SJCRH30 (cell line): ENCODE measurements at places on chromosomes 5 and 9. TPM values are rescaled to one million over a fixed set of nuclear protein-coding genes. Genes with fewer than 3 reads are reported as not detected.

The SPINK7 gene
- not detected in 2 replicates for total RNA-seq

GRCh38 chr5:32174011-32174870, at the start of gene GOLPH3:
GOLPH3 (minus strand) TSS chr5:32174319; CDS start chr5:32174034, 285 bp downstream.
- peak; percentile 93 for DNase-seq
- H3K36me3 ChIP-seq: peaks cover 23% of the 10 kb centered on the region
- H3K4me3 ChIP-seq: peak within 1 kb of the TSS; percentile 97
- H3K4me1 ChIP-seq: no peaks in the 10 kb centered on the region; the same call in 1 of the 2 replicates
- no peaks in the 10 kb centered on the region for H3K27me3 ChIP-seq
- H3K27ac ChIP-seq: peak within 1 kb of the TSS; percentile 93

- H3K27ac ChIP-seq: no peak overlapping the region
- no peak overlapping the region for H3K4me3 ChIP-seq
- H3K4me1 ChIP-seq: no peaks in the 10 kb centered on the region
- DNase-seq: no peak
- H3K36me3 ChIP-seq: no peaks in the 10 kb centered on the region
Observed at GRCh38 chr9:102855641-102856040, 139.5 kb upstream of the CYLC2 start.

The FBXO4 gene
- total RNA-seq: 5.6 TPM in 2 replicates

DNA sequence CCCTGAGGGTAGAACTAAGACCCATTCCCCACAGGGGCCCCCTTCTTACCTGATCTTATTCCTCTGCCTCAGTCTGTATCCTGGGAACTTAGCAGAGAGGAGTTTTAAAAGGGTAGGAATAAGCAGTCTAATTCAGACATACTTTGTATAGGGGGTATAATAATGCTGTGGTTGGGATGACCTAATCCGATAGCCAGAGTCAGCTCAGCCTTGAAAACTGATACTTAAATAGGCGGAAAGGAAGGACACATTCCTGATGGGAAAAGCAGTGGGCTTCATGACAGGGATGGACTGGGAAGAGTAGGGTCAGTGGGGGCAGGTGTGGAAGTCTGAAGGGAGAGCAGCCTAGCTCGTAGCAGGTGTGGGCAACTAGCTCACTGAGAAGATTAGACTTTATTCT, 52.2 kb upstream of the TESK1 start:
- H3K27ac ChIP-seq: peak overlapping the region; percentile 66
- no peak overlapping the region for H3K4me3 ChIP-seq
- H3K36me3 ChIP-seq: no peaks in the 10 kb centered on the region
- H3K27me3 ChIP-seq: no peaks in the 10 kb centered on the region
- peaks cover 16% of the 10 kb centered on the region for H3K4me1 ChIP-seq

The SLC25A2 gene
- 0.08 TPM in 1 of 2 replicates, not detected in the other for total RNA-seq

DNA sequence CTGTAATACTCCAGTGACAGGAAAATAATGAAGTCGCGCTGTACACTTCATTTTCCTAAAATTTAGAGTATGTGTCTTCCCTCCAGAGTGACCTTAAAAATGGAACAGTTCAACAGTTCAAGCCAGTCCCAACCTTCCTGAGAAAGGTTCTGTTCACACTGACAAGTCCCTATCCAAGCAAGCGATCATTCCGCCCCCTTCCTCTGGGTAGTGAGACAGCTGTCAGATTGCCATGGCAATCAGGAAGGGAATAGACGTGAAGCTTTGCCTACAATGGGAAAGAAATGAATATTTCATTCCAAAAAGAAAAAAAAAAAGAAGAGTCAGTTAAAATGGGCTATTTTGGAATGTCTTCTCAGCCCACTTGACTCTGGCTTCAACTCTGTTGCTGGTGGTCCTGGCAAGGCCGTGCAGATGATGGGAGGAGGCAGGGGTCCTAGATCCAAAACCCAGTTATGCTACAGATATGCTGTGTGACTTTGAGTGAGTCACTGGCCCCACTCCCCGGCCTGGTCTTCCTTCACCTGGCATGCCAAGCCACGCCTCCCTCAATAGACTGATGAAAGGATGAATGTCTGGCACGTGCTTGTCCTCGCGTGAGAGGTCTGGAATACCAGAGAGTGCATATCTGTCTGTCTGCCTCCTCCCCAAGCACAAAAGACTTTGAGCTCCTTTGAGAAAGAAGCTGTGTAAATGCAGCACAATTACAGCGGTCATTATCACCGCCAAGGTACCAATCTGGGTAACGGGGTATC, 165.8 kb upstream of the WWC1 start:
- no peak overlapping the region for H3K27ac ChIP-seq
- peaks cover 13% of the 10 kb centered on the region for H3K4me1 ChIP-seq
- no peaks in the 10 kb centered on the region; the same call in 1 of the 2 replicates for H3K27me3 ChIP-seq
- DNase-seq: no peak

GRCh38 chr9:83379045-83379444, 159.2 kb downstream of the FRMD3 start:
- H3K36me3 ChIP-seq: no peaks in the 10 kb centered on the region; the same call in 1 of the 2 replicates
- H3K4me1 ChIP-seq: peaks cover 6% of the 10 kb centered on the region
- no peak overlapping the region for H3K4me3 ChIP-seq
- no peak for DNase-seq
- no peaks in the 10 kb centered on the region for H3K27me3 ChIP-seq

- H3K36me3 ChIP-seq: no peaks in the 10 kb centered on the region
- H3K4me1 ChIP-seq: peaks cover 19% of the 10 kb centered on the region
- H3K4me3 ChIP-seq: no peak overlapping the region
- no peaks in the 10 kb centered on the region for H3K27me3 ChIP-seq
- no peak for DNase-seq
Observed at GRCh38 chr5:180673371-180674089, 24.1 kb upstream of the FLT4 start.

GRCh38 chr9:130222833-130223232, 42.7 kb upstream of the HMCN2 start:
- H3K36me3 ChIP-seq: peaks cover 58% of the 10 kb centered on the region
- H3K4me1 ChIP-seq: no peaks in the 10 kb centered on the region
- no peaks in the 10 kb centered on the region for H3K27me3 ChIP-seq
- H3K4me3 ChIP-seq: no peak overlapping the region
- DNase-seq: no peak

The BOD1 gene
- total RNA-seq: 104 and 105 TPM in 2 replicates

DNA sequence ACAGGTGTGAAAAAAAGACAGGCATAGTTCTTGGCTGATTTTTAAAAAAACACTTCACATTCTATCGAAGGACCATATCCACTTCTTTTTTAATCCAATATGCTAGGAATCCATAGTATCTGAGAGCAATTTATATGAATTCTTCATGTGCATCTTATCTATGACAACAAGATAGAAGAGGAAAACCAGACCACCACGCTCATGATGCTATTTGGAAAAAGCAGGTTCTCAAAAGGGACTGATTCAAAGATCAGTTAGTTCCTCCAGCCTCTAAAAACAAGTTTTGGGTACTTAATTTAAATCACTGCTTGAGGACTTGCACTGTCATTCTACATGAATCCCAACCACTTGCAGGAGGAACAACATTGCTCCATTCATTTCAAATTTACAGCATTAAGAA, 6.3 kb downstream of the MEF2C start:
- peaks cover 19% of the 10 kb centered on the region for H3K36me3 ChIP-seq
- peaks cover 10% of the 10 kb centered on the region for H3K4me1 ChIP-seq
- no peak overlapping the region for H3K4me3 ChIP-seq
- H3K27me3 ChIP-seq: no peaks in the 10 kb centered on the region

DNA sequence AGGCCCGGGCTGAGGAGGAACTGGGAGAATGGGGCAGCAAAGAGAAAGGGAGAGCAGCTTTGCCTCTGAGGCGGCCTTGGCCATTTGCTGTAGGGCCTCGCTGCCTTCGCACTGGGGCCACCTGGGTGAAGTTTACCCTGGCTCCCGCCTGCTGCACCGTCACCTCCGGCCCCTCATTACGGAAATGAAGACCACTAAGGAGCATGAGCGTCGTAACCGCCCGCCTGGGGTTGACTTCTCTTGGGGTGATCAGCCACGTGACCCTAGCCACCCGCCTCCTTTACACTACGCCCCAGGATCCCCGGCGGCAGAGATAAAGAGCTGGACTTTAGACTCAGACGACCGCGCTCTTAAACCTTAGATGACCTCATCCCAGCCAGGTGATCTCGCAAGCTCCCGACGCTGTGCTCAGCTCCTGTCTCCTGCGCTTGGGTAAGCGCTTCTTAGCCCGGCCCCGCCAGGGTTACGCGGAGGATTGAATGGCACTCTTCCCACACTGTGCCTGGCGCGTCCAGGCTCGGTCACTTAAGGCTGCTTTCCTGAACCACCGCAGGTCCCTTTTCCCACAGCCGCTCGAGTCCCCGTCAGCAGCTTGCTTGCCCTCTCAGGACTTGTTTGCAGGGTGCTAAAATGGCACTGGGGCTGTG, 107.9 kb upstream of the LARP1 start:
- H3K27me3 ChIP-seq: no peaks in the 10 kb centered on the region
- no peaks in the 10 kb centered on the region for H3K36me3 ChIP-seq
- no peak overlapping the region for H3K27ac ChIP-seq

The CDO1 gene
- total RNA-seq: 0.23 TPM in 1 of 2 replicates, not detected in the other

DNA sequence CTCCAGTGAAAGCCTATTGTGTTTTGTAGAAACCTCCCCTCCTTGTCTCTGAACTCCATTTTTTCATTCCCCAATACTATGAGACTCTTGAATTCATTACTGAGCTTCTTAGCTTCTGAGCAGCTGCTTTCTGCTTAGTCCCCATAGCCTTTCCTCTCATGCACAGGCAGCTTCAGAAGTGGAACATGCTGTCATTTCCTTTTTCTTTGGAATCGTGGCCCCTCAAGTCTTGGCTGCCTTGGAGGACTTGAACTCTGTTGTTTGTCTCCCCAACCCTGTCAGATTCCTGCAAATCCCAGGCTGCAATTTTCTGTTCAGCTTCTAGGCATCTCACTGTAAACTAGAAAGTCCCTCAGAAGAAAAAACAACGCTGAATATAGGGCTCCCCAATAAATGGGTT, 268.5 kb downstream of the ARRDC3 start:
- no peaks in the 10 kb centered on the region for H3K4me1 ChIP-seq
- H3K27ac ChIP-seq: no peak overlapping the region
- no peaks in the 10 kb centered on the region for H3K27me3 ChIP-seq
- no peak overlapping the region for H3K4me3 ChIP-seq
- no peaks in the 10 kb centered on the region for H3K36me3 ChIP-seq
- no peak for DNase-seq

The FOXD4L6 gene
- total RNA-seq: 0.18 TPM in 1 of 2 replicates, not detected in the other

The GABRA1 gene
- not detected in 2 replicates for total RNA-seq

The FCN1 gene
- total RNA-seq: not detected in 2 replicates

DNA sequence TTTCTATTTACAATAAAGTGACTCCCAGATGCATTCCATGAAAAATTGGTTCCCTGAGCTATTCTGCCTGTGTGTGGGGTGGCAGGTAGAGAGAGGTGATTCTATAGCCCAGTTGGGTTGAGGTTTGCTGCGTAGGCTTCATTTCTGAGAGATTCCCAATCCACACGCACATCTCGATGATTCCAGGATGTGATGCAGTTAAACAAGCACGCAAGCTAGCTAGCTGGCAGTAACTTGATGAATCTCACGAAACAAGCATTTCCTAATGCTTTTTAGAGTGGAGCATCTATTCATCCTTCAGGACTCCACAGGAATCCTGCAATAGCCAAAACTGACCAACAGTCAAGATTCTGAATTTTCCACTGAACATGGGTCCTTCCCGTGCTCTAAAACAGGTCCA, 43.8 kb upstream of the CER1 start:
- H3K27me3 ChIP-seq: no peaks in the 10 kb centered on the region
- no peak overlapping the region for H3K4me3 ChIP-seq
- no peak for DNase-seq
- no peak overlapping the region for H3K27ac ChIP-seq
- no peaks in the 10 kb centered on the region for H3K36me3 ChIP-seq

GRCh38 chr5:138898742-138899141, 23.6 kb upstream of the LRRTM2 start:
- no peak overlapping the region for H3K27ac ChIP-seq
- no peak overlapping the region for H3K4me3 ChIP-seq
- H3K4me1 ChIP-seq: no peaks in the 10 kb centered on the region
- no peaks in the 10 kb centered on the region for H3K27me3 ChIP-seq
- H3K36me3 ChIP-seq: peaks cover 5% of the 10 kb centered on the region; the same call in 1 of the 2 replicates

GRCh38 chr5:137015540-137016116, 483.5 kb downstream of the SPOCK1 start:
- H3K36me3 ChIP-seq: no peaks in the 10 kb centered on the region
- no peaks in the 10 kb centered on the region for H3K4me1 ChIP-seq
- H3K27me3 ChIP-seq: peaks cover 5% of the 10 kb centered on the region; the same call in 1 of the 2 replicates
- no peak overlapping the region for H3K27ac ChIP-seq
- DNase-seq: no peak

The PPP1R26 gene
- 6.6 and 7.6 TPM in 2 replicates for total RNA-seq

The ITK gene
- not detected in 2 replicates for total RNA-seq

- peak overlapping the region; percentile 27; the same call in 1 of the 2 replicates for H3K27ac ChIP-seq
- H3K27me3 ChIP-seq: no peaks in the 10 kb centered on the region
- H3K36me3 ChIP-seq: peaks cover 69% of the 10 kb centered on the region
- H3K4me3 ChIP-seq: no peak overlapping the region
Observed at GRCh38 chr5:72223371-72223770, 96.7 kb downstream of the MRPS27 start.

DNA sequence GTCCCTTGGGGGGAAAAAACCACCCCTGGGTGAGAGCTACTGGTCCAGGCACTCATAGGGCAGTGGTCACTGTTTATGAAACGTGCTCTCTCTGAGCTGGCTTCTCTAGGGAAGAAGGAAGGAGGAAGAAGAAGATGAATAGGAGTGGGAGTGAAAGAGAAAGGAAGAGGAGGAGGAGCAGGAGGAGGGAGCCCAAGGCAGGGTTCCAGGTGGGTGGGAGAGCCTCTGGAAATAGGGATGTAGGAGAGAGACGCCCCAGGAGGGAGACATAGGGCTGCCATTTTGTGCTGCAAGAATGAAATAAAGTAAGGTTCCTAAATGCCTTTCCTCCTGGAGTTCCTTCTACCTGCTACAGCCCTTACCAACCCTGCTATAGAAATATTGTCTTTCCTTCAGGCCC, 65.7 kb downstream of the PCDH1 start:
- no peaks in the 10 kb centered on the region for H3K36me3 ChIP-seq
- H3K4me1 ChIP-seq: no peaks in the 10 kb centered on the region
- H3K27ac ChIP-seq: no peak overlapping the region
- peaks cover 25% of the 10 kb centered on the region for H3K27me3 ChIP-seq

The SLIT3 gene
- 1.8 and 2.0 TPM in 2 replicates for total RNA-seq

The QRFP gene
- total RNA-seq: not detected in 2 replicates

DNA sequence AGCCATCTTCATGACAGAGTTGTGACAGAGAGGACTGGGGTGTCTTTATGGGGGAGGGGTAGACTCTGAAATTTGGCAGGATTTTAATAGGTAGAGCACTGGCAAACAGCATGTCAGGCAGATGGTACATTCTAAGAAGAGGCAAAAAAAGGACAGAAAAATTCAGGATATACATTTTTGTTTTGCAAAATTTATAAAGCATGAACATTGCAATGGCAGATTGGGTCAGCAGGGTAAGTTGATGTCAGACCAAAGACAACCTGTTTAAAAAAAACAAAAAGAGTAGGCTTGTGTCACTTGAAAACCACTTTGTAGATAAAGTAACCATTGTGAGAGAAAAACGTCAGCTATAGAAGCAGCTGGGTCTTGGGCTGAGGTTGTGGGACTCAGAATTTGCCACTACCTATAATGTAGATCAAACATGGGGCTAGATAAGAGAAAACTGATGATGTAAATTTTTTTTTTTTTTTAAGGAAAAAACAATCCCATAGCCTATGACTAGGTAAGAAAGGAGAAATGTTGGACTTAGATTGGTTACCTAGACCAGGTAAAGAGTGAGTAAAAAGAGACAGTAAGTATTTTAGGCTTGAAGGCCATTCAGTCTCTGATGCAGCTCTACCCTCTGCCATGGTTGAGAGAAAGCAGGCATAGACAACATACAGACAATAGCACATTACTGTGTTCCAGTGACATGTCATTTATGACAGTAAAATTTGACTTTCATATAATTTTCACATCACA, 8.3 kb downstream of the CAMK4 start:
- no peaks in the 10 kb centered on the region for H3K27me3 ChIP-seq
- no peak for DNase-seq
- H3K27ac ChIP-seq: no peak overlapping the region
- H3K4me1 ChIP-seq: peaks cover 3% of the 10 kb centered on the region; the same call in 1 of the 2 replicates
- no peak overlapping the region for H3K4me3 ChIP-seq
